ENCODE measurements at places on chromosomes 4 and X.

DNA sequence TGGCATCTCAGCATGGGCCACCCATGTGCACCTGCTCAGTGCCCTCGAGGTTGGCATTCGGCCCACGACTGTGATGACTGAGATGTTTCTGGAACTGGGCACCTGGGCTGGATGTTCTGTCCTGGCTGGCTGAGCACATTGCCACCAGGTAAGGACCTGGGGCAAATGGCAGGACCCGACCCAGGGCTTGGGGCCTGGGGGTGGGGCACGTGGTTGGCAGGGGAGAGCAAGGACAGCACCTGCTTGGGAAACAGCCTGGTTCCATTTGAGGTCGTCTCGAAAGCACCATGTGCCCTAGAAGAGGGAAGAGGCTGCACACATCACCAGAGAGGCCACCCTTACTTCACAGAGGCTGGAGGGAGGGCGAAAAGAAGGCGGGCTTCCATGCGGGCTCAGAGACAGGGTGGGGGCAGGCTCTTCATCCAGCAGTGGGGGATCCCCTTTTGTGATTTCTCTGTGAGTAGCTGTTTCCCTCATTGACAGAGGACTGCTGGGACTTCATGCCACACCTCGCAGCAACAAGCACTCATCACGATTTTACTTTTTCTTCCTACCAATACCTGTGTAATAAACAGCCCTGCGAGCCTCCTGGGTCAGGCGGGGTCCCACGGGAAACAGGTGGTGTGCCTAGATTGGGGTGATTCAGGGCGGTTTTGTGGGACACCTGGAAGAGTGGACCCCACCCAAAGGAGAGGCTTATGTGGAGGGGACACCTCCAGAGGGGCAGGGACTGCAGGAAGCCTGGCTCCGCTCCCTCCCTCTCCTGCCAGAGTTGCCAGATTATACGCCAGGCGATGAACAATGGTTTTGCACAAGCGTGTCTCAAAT is 12.0 kb downstream of the TMEM187 start:
- DNase-seq: no peak

GRCh38 chrX:63963095-63963784 is 178.2 kb upstream of the ARHGEF9 start:
- no peak for DNase-seq

DNA sequence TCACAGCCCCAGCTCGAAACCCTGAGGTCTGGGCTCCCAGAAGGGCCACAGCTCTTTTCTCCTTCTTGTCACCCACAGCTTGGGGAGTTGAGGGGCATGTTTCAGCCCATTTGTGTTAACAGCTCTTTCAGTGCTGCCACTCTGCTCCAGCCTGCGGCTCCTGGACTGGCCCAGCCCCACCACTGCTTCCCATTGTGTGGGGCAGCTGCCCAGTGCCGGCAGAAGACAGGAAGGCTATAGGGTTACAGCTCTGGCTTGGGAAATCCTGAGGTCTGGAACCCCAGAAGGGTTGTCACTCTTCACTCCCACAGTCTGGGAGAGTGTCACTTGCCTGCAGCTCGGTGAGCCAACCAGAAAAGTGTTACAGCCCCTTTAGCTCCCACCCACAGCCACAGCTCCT is 7.0 kb upstream of the HNRNPD start:
- DNase-seq: no peak

DNA sequence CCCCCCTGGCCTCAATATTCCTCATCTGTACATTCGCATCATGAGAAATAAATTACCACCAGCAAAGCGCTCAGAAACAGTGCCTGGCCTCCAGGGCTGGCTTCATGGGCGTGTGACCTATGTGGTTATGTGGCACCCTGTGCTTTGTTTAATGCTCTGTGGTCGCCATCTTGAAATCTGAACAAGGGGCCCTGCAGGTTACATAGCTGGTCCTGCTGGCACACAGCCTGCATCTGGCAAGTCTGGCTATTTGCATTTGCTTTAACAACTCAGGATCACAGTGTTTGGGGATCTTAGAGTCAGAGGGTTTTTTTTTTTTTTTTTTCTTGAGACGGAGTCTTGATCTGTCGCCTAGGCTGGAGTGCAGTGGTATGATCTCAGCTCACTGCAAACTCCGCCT is 9.9 kb downstream of the FOXP3 start:
- no peak for DNase-seq

- DNase-seq: no peak
Observed at GRCh38 chr4:148112231-148112982, 329.8 kb downstream of the NR3C2 start.

DNA sequence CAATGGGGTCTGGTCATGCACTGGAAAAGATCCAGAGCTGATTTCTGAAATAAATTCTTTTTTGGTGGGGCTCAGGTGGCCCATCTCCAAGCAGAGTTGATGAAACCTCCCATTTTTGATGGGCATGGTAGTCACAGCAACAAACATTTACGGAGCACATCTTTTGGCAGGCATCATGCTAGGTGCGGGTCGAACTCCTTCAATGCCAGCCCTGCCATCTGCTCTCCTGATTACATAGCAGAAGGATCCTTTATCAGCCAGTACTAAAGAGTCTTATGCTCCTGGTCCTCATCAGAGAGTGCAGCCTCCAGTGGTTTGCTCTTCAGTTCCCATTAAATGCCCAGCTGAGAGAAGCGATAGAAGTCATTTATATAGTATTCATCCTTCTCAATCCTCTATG is 121.7 kb downstream of the GRXCR1 start:
- no peak for DNase-seq

DNA sequence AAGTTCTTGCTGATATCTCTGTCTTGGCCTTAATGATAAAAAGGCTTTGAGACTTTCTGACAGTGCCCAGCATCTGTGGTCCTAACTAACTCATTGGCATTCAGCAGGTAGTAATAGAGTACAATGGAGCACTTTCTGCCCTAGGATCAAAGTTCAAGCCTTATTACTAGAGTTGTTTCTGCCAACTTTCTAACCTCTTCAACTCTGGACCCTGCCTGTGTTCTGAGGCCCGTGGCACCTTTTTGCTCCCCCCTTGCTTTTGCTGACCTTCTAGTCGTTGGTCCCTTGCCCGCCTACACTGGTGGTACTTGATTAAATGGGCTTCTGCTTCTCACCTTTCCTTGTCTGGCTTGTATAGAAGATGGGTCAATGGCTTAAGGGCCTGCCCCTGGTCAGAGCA is 126.3 kb downstream of the PPARGC1A start:
- DNase-seq: no peak

- no peak for DNase-seq
Observed at GRCh38 chrX:19689170-19689779, 174.0 kb upstream of the MAP3K15 start.

GRCh38 chr4:60890743-60891142 is 309.4 kb upstream of the ADGRL3 start:
- no peak for DNase-seq

- DNase-seq: no peak
Observed at GRCh38 chr4:4247696-4248028, 361 bp downstream of the TMEM128 start.
